Ascending aorta (tissue), 2 donors: ENCODE measurements at places on chromosomes 4 and X.

- no peak for DNase-seq
- no peak overlapping the region for H3K27ac ChIP-seq
- no peak overlapping the region for H3K4me3 ChIP-seq
- no peaks in the 10 kb centered on the region for H3K4me1 ChIP-seq
Observed at GRCh38 chr4:78220283-78220682, 163.2 kb downstream of the FRAS1 start.

GRCh38 chrX:42804524-42804923, 26.6 kb upstream of the PPP1R2C start:
- no peaks in the 10 kb centered on the region for H3K36me3 ChIP-seq
- no peaks in the 10 kb centered on the region for H3K4me1 ChIP-seq
- DNase-seq: no peak
- H3K4me3 ChIP-seq: no peak overlapping the region
- no peak overlapping the region for H3K27ac ChIP-seq
- H3K27me3 ChIP-seq: no peaks in the 10 kb centered on the region

- H3K27ac ChIP-seq: no peak overlapping the region
- H3K4me1 ChIP-seq: no peaks in the 10 kb centered on the region
- H3K27me3 ChIP-seq: no peaks in the 10 kb centered on the region
- no peaks in the 10 kb centered on the region for H3K36me3 ChIP-seq
- no peak overlapping the region for H3K4me3 ChIP-seq
Observed at GRCh38 chrX:39869846-39870601, 227.7 kb downstream of the BCOR start.

DNA sequence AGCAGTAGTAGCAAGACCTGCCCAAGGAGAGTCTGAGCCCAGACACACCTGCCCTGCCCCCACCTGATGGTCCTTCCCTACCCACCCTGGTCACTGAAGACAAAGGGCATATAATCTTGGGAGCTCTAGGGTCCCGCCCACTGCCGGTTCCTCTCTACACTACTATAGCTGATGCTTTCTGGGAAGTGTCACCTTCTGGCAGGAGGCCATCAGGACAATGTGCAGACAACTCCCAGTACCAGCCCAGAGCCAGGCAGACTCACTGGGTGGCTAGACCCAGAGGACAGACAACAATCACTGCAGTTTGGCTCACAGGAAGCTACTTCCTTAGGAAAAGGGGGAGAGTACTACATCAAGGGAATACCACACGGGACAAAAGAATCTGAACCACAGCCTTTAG, 312.7 kb downstream of the SPRY1 start:
- no peaks in the 10 kb centered on the region for H3K36me3 ChIP-seq
- no peaks in the 10 kb centered on the region for H3K27me3 ChIP-seq
- no peak overlapping the region for H3K27ac ChIP-seq
- no peaks in the 10 kb centered on the region for H3K4me1 ChIP-seq
- no peak overlapping the region for H3K4me3 ChIP-seq

- no peaks in the 10 kb centered on the region for H3K27me3 ChIP-seq
- H3K4me1 ChIP-seq: no peaks in the 10 kb centered on the region
- no peak overlapping the region for H3K27ac ChIP-seq
- DNase-seq: no peak
Observed at GRCh38 chr4:98867648-98868047, 61.3 kb downstream of the EIF4E start.

DNA sequence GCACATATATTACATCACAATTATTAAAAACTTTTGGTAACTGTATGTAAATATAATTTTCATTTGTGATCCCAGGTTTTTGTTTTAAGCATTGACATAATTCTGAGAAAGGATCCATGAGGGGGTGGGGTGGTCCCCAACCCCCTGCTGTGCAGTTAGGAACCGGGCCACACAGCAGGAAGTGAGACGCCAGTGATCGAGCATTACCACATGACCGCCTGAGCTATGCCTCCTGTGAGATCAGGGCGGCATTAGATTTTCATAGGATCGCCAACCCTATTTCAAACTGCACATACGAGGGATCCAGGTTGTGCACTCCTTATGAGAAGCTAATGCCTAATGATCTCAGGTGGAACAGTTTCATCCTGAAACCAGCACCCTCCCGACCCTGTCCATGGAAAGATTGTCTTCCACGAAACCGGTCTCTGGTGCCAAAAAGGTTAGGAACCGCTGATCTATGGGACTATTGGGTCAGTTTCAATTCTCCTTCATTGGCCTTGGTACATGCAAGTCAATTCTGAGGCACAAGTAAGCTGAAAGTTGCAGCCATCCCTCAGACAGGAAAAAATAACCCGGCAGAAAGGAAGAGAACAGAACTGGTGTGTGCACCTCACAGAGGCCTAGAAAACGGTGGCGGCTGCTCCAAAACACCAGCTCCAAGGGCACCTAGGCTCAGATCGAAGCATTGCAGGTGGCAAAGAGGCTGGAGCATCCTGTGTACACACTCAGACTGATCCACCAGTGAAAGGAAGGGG, 7.0 kb upstream of the TMSB4X start:
- peak; percentile 60 for DNase-seq
- no peak overlapping the region for H3K4me3 ChIP-seq
- H3K27ac ChIP-seq: no peak overlapping the region

DNA sequence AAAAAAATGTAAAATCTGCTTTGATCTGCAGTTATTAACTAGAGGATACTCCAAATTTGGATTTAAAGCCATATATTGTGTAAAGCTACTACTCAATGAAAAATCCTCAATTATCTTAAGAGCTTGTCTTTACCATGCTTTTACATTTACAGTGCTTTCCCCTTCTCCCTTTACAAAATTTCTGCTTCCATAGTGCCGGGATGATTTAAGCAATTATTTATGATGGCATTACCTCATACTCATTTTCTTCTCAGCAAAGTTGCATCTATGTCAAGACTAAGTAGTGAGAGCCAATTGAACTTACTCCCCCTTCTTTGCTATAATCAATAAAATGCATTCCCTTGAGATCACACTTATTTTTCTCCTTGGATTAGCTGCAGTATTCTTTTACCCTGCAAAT, 505.4 kb upstream of the AGA start:
- no peaks in the 10 kb centered on the region for H3K4me1 ChIP-seq
- H3K36me3 ChIP-seq: no peaks in the 10 kb centered on the region
- no peak overlapping the region for H3K4me3 ChIP-seq
- DNase-seq: no peak
- no peaks in the 10 kb centered on the region for H3K27me3 ChIP-seq

GRCh38 chr4:185278716-185279115, 69.3 kb downstream of the SNX25 start:
- no peaks in the 10 kb centered on the region for H3K36me3 ChIP-seq
- no peak overlapping the region for H3K4me3 ChIP-seq
- no peaks in the 10 kb centered on the region for H3K4me1 ChIP-seq
- no peaks in the 10 kb centered on the region for H3K27me3 ChIP-seq

DNA sequence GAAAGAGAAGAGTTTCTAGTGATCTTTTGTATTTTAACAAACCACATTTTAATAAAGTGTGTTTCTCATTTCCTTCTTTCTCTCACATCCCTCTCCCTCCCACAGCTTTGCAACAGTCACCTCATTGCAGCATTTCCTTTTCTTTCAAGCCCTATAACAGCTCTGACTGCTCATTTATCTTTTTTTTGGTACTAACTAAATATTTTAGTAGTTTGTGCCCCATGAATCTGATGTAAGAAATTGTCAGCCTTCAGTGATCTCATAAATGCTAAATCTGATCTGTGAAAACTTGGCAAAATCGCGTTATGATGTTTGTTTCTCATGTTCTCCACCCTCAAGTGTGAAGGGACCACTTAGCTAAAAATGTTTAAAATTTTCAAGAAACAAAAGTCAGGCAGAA, 258.5 kb upstream of the SLIT2 start:
- H3K4me3 ChIP-seq: no peak overlapping the region
- H3K27ac ChIP-seq: no peak overlapping the region
- H3K27me3 ChIP-seq: no peaks in the 10 kb centered on the region
- no peaks in the 10 kb centered on the region for H3K36me3 ChIP-seq
- no peaks in the 10 kb centered on the region for H3K4me1 ChIP-seq

DNA sequence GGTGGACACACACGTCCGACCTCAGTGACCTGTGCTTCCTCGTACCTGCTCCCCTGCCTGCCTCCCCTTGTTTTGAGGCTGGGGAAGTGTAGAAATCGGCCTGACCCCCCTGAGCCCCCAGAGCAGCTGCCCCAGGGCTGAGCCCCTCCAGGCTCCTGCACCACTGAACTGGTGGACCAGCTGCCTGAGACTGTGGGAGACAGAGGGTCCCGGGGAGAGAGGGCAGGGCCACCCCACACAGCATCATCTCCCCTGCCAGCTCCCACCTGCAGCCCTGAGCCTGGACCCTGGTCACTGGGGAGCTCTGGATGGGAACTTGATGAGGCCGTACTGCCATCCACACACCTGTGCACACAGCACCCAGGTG, 15.0 kb upstream of the NAT8L start:
- no peak overlapping the region for H3K27ac ChIP-seq
- no peaks in the 10 kb centered on the region for H3K36me3 ChIP-seq
- no peak for DNase-seq
- H3K4me3 ChIP-seq: no peak overlapping the region

- H3K4me3 ChIP-seq: no peak overlapping the region
- no peaks in the 10 kb centered on the region for H3K27me3 ChIP-seq
- H3K4me1 ChIP-seq: no peaks in the 10 kb centered on the region
- peaks cover 22% of the 10 kb centered on the region for H3K36me3 ChIP-seq
- no peak overlapping the region for H3K27ac ChIP-seq
Observed at GRCh38 chr4:141238186-141238585, 17.5 kb downstream of the ZNF330 start.

DNA sequence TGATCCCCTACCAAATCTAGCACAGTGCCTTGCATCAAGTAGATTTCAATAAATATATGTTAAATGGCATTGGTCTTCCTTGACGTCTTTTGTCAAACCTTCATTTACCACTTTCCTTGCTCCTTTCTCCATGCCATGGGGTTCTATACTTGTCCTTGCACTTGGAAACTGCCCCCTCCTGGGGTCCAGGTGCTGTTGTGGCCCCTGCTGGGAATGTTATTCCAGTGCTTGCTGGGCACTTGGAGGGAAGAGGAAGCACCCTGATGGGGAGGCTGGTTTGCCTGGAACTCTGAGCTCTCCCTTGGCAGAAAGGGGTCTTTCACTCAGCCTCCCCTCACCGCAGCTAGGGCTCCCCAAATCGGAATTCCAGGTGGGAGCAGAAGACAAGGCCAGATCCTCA, 18.9 kb downstream of the ZNF275 start:
- H3K4me3 ChIP-seq: no peak overlapping the region
- H3K27me3 ChIP-seq: no peaks in the 10 kb centered on the region
- H3K27ac ChIP-seq: no peak overlapping the region
- DNase-seq: no peak
- no peaks in the 10 kb centered on the region for H3K4me1 ChIP-seq

GRCh38 chrX:22056235-22056634, 24.1 kb downstream of the PHEX start:
- DNase-seq: no peak
- H3K4me3 ChIP-seq: no peak overlapping the region
- no peaks in the 10 kb centered on the region for H3K27me3 ChIP-seq
- H3K36me3 ChIP-seq: no peaks in the 10 kb centered on the region
- no peaks in the 10 kb centered on the region for H3K4me1 ChIP-seq

DNA sequence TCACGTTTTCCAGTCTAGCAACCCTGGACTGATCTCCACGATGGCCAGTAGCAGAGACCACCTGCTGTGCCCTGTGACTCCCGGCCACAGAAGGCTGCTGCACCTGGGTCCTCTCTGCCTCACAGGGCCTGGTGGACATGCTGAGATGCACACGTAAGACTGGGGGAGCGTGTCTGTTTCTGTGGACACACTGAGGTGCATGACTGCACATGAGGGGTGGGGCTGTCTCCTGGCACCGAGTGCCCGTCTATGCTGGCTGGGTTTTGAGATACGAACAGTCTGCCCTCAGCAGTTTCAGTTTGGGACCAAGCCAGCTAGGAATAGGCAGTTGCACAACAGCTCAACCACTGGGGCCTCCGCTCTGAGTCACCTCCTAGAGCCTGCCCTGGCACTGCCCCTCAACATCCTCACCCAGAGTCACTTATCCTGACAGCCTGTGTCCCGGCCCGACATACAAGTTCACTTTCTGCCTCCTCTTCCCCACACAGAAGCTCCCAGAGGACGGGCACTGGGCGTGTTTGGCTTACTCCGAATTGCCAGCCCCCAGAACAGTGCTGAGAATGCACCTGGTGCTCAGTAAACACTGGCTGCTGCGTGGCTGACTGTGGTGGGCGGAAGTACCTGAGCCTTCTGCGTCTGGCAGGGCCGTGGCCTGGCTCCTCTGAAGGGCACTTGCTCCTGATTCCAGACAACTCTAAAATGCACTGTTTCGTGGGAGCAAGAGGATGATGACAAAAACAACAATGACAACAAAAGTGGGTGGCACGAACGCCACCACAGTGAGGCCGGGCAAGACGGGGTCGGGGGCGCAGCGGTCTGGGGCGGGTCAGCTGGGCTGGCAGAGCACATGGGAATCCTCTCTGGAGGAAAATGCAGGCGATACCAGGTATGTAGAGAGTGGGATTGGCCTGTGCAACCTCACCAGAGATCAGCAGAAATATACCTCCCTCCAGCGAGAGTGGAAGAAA, 30.9 kb downstream of the RNF212 start:
- no peaks in the 10 kb centered on the region for H3K36me3 ChIP-seq
- peak overlapping the region; percentile 27 for H3K4me3 ChIP-seq
- H3K27me3 ChIP-seq: no peaks in the 10 kb centered on the region
- no peak overlapping the region for H3K27ac ChIP-seq
- peaks cover 8% of the 10 kb centered on the region for H3K4me1 ChIP-seq
- DNase-seq: peak; percentile 76

- H3K4me1 ChIP-seq: peaks cover 5% of the 10 kb centered on the region
- no peak overlapping the region for H3K27ac ChIP-seq
- no peaks in the 10 kb centered on the region for H3K36me3 ChIP-seq
- no peaks in the 10 kb centered on the region for H3K27me3 ChIP-seq
- DNase-seq: peak; percentile 77
Observed at GRCh38 chr4:8205241-8205707, 6.2 kb downstream of the SH3TC1 start.

DNA sequence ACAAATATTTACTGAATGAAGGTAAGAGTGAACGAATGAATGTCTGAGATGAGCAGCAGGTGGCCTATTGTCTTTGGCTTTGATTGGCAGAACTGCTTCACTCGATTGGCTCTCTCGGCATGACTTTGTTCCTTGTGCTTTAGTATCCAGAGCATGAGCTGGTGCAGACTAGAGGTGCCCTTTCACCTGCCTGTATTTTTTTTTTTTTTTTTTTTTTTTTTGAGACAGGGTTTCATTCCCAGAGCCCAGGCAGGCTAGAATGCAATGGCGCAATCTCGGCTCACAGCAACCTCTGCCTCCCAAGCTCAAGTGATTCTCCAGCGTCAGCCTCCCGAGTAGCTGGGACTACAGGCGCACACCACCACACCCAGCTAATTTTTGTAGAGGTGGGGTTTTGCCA, 38.9 kb downstream of the SRPX2 start:
- H3K27me3 ChIP-seq: no peaks in the 10 kb centered on the region
- DNase-seq: no peak
- no peak overlapping the region for H3K27ac ChIP-seq
- H3K4me1 ChIP-seq: no peaks in the 10 kb centered on the region
- no peaks in the 10 kb centered on the region for H3K36me3 ChIP-seq
- no peak overlapping the region for H3K4me3 ChIP-seq

DNA sequence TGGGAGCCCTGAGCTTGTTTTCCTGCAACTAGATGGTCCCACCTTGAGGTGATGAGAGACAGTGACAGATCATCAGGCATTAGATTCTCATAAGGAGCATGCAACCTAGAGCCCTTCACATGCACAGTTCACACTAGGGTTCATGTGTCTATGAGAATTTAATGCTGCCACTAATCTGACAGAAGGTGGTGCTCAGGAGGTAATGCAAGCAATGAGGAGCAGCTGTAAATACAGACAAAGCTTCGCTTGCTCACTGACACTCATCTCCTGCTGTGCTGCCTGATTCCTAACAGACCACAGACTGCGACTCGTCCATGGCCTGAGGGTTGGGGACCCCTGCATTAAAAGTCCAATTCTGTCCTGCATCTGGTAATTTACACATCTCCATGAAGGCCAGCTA, 141.6 kb downstream of the KCNIP4 start:
- H3K27ac ChIP-seq: no peak overlapping the region
- H3K27me3 ChIP-seq: no peaks in the 10 kb centered on the region
- no peak overlapping the region for H3K4me3 ChIP-seq
- H3K36me3 ChIP-seq: no peaks in the 10 kb centered on the region
- DNase-seq: no peak
- H3K4me1 ChIP-seq: no peaks in the 10 kb centered on the region
